Fibroblast of villous mesenchyme (primary cell): ENCODE measurements at places on chromosomes 12 and 14. TPM values are rescaled to one million over a fixed set of nuclear protein-coding genes. Genes with fewer than 3 reads are reported as not detected.

CLEC2D gene
- 3.9 and 4.5 TPM in 2 replicates for total RNA-seq

KRT72 gene
- not detected in 2 replicates for total RNA-seq

STYK1 gene
- total RNA-seq: under 0.01 and 0.86 TPM in 2 replicates

AQP2 gene
- total RNA-seq: not detected in 2 replicates

KRT80 gene
- total RNA-seq: 0.32 and 1.3 TPM in 2 replicates

KLHL33 gene
- total RNA-seq: under 0.01 and 0.43 TPM in 2 replicates

PAH gene
- total RNA-seq: not detected in 2 replicates

GDF3 gene
- total RNA-seq: not detected in 2 replicates

DDX54 gene
- 33.7 and 37.0 TPM in 2 replicates for total RNA-seq

NEUROD4 gene
- not detected in 2 replicates for total RNA-seq

METTL25 gene
- total RNA-seq: 9.0 and 13.8 TPM in 2 replicates

HELB gene
- total RNA-seq: 1.7 and 2.3 TPM in 2 replicates

POU6F1 gene
- 3.5 and 4.5 TPM in 2 replicates for total RNA-seq

PDZRN4 gene
- not detected in 2 replicates for total RNA-seq

TDRD9 gene
- 0.32 and 0.86 TPM in 2 replicates for total RNA-seq
